Inflammatory macrophage (primary cell): ENCODE measurements at places on chromosomes 2 and 18.

DNA sequence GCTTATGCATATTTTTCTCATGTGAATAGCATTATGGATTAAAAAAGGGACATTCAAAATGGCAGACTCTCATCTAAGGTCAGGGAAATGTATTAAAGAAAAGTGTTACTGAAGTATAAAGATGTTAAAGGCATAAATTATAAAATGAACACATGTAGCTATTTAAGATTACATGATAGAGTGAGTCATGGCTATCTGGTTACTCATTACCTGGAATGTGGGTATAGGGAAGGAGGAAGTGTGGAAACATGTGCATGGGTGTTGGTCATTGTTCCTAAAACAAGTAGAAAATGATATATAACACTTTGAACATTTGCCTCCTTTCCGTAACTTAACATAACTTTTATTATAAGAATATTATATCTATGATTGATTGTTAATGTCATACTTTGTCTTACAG is 66.4 kb downstream of the MYO1B start:
- peak; percentile 19 for DNase-seq

- no peak for DNase-seq
These were observed 43.1 kb upstream of the LONRF2 start for GRCh38 chr2:100365434-100365833.

DNA sequence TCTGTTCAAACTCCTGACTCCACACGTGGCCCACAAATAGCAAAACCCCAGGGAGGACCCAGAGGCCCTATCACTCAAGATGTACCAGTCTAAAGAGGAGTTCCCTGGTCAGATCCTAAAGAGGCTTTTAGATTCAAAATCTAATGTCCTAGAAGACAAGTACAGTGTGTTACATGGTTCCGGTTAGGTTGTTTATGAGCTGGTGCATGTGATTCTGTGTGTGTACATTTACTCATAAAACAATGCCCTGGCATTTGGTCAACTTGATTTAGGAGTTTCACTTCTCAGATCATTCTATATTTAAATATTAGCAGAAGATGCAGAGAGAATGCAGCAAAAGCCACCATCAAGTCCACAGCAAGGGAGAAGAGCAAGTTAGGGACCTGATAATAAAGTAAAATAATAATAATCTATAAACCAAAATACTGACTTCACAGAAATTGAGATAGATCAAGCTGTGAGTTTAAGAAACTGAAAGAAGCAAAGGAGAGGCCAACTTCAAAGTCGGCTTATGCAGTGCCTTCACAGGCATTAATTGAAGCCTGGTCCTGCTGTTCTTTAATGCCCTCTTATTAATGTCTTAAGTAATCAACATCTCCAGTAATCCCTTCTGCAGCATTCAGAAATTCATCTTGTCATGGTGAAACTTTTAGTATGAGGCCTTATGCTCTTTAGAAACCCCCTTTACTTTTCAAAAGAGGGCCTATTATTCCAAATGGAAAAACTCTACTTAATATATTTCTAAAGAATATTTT is 4.2 kb upstream of the AP1S3 start:
- DNase-seq = peak; percentile 38

GRCh38 chr2:54166121-54166773 is 50.8 kb downstream of the ACYP2 start:
- no peak for DNase-seq

- no peak for DNase-seq
These were observed 995.6 kb upstream of the SLC39A10 start for GRCh38 chr2:194661431-194661830.

- no peak for DNase-seq
These were observed 67.0 kb downstream of the ZNF521 start for GRCh38 chr18:25284861-25285550.

- DNase-seq = no peak
These were observed 36.0 kb upstream of the NPAS2 start for GRCh38 chr2:100783987-100784386.

DNA sequence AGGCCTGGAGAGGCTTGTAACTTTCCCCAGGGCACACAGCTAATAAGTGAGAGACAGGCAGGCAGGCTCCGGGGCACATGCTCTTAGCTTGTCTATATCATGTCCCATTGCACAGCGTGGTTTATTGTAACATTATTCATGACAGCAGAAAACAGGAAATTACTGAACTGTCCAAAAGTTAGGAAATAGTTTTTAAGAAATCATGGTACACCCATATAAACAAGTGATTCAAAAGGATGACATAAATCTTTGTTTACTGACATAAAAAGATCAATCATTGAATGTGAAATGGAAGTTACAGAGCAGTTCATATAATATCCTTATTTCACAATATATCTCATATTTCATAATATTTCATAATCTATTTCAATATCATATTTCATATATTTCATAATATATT is 34.3 kb upstream of the TXNDC2 start:
- DNase-seq = peak; percentile 83

GRCh38 chr2:172233987-172234715 is 131.5 kb upstream of the DLX2 start:
- no peak for DNase-seq

DNA sequence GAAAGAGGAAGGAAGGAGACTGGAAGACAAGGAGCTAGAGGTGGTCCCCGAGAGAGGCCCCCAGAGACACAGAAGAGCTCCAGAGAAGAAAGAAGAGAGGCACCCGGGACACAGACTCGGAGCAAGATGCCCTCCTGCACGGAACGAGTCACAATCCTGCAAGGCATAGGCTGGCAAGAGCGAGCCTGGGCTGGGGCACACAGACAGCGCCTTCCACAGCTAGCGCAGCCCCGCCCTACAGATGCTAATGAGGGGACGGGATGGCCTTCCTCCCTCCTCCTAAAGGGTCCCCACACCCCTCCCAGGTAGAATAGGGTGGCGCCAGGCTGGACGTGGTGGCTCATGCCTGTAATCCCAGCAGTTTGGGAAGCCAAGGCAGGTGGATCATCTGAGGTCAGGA is 19.8 kb upstream of the GPR17 start:
- DNase-seq = no peak

GRCh38 chr2:239318151-239318611 is 82.6 kb downstream of the HDAC4 start:
- no peak for DNase-seq

DNA sequence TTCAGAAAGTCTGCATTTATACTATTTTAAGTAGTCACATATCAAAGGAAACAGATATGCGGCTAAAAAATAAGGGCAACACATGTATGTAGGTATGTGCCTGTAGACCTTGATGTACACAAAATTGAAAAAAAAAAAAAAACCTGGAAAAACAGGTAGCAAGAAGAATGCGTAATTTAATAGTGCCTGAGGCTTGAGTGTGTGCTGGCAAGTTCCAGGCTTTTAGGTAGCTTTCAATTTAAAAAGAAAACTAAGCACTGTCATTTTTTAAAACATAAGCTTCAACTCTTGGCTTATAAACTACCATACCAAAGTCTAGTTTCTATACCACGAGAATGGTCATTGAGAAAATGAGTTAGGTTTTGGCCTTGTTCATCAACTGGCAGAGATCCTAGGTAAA is 72.3 kb downstream of the OTX1 start:
- DNase-seq = no peak
